ENCODE measurements at places on chromosomes 3 and 15. TPM values are rescaled to one million over a fixed set of nuclear protein-coding genes. Genes with fewer than 3 reads are reported as not detected.

PLSCR2 gene
- 0.11 TPM for total RNA-seq

MAPKBP1 gene
- total RNA-seq, result 39.8 TPM

ANKRD34C gene
- total RNA-seq, result not detected

CLDN11 gene
- not detected for total RNA-seq

DUOXA2 gene
- total RNA-seq, result not detected

UBXN7 gene
- total RNA-seq, result 49.7 TPM

ARRDC4 gene
- total RNA-seq, result 0.39 TPM

CCR9 gene
- not detected for total RNA-seq

UMPS gene
- 38.8 TPM for total RNA-seq

ITIH3 gene
- total RNA-seq, result not detected

FSIP1 gene
- 0.32 TPM for total RNA-seq

ATP13A4 gene
- total RNA-seq, result 2.7 TPM

MGLL gene
- total RNA-seq, result 5.0 TPM

OR5K1 gene
- total RNA-seq, result not detected

TMPRSS7 gene
- not detected for total RNA-seq

UBAP1L gene
- 5.9 TPM for total RNA-seq

SLC22A13 gene
- total RNA-seq, result 0.93 TPM

FRMD4B gene
- 19.9 TPM for total RNA-seq

ARHGEF26 gene
- 0.09 TPM for total RNA-seq

COLQ gene
- 3.9 TPM for total RNA-seq

CLSTN2 gene
- total RNA-seq, result not detected

NFKBIZ gene
- total RNA-seq, result 60.7 TPM

SERINC4 gene
- total RNA-seq, result 0.23 TPM

C3orf85 gene
- not detected for total RNA-seq

CSTA gene
- total RNA-seq, result not detected

DNAH1 gene
- 25.9 TPM for total RNA-seq

REC114 gene
- not detected for total RNA-seq

SNX33 gene
- 1.3 TPM for total RNA-seq

GP9 gene
- total RNA-seq, result not detected

GOLGA8M gene
- total RNA-seq, result 4.4 TPM

KLHL6 gene
- 31.7 TPM for total RNA-seq

CRYGS gene
- total RNA-seq, result 5.4 TPM

SPRED1 gene
- 0.07 TPM for total RNA-seq

TMEM108 gene
- not detected for total RNA-seq

EPHA3 gene
- total RNA-seq, result not detected
